Left ventricle myocardium inferior (tissue), 1 donor: ENCODE measurements at places on chromosomes 3 and 15.

- no peak for DNase-seq
Observed at GRCh38 chr15:68909601-68910100, 20.7 kb upstream of the SPESP1 start.

- peak; percentile 53 for DNase-seq
Observed at GRCh38 chr15:70323111-70323851, 225.6 kb upstream of the TLE3 start.

DNA sequence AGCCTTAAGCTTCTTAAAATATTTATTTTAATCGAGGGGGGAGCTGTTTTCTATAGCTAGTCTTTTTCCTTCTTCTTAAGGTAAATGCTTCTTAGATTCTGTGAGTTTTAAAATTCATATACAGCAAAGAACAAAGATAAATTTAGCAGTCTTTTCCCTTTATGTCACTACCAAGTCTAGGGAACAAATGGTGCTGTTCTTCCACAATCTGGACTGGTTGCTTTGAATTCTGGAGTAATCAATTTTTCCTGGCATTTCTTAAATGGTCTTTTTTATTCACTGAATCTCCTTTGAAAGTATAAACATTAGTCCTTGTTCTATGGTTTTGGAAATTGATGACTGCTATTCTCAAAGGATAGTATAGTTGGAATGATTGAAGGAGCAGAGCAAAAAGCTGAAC lies 82.8 kb downstream of the CHL1 start:
- no peak for DNase-seq

- DNase-seq = no peak
Observed at GRCh38 chr3:49359623-49360022, 1.5 kb upstream of the GPX1 start.

DNA sequence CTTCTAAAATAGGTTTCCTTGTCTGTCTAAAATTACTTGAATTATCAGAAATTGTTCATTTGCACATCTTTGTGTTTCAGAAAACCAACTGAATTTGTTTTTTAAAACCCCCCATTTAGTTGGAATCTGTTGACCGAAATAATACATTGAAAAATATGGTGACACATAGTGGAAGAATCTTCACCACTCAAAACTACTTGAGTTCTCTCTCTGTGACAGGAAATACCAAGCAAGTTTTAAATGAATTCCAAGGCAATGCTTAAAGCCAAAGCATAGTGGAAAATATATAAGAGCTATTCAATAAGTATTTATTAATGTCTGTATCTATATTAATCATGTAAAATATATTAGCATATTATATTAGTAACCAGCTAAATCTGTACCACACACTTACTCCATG lies 224.9 kb upstream of the COL8A1 start:
- no peak for DNase-seq

DNA sequence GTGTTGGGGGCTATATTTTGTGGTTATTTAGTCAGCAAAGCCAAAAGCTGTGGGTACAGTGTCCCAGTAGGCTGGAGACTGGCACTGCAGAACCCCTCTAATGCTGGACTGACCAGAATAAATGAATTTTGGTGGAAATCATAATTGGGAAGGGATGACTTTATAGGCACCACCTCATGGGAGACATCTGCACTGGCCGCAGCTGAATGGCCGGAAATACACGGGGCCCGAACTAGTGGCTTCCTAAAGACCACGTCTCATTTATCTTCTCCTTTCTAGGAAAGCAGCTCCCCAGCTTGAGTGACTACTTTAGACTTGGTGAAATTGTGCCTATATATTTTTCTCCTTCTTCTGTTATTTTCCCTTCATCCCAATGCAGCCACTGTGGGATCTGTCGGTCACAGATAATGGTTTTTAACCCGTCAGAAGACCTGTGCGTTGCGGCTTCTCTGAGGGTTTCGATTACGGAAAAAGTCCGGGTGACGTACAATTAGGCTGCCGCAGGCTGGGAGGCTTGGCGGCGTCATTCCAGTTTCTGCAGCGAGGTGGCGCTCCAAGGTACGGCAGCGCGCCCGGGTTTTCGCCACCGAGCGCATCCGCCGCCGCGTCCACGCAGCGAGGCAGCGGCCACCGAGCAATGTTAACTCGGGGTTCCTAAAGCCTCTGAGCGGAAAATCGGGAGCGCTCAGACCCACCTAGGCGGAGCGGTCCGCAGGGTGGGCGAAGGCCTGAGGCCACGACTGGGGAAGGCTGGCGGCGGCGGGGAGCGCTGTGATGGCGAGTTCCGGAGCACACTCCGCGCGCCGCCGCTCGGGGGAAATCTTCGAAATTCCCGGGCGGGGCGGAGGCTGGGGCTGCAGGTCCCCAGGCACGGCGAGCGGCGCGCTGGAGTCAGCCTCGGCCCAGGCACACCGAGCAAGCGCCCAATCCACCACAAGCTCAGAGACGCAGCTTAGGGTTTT lies 26.3 kb downstream of the NR2F2 start:
- peak; percentile 82 for DNase-seq

DNA sequence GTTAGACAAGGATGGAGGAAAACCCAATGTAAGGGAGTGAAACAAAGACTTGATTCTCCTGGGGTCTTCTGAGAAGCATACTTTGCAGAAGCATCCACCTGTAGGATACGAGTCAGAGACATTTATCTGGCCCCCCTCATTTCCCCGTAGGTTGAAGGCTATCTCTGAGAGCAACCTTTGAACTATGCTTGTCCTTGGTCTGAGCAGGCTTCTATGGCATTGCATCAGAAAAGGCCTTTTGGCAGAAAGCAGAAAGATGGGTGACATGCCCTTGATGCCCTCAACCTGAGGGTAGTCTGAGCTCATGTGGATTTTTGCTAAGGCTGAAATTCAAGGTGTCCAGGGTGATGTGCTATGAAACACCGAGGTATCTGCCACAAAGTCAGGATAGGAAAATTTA lies 131.6 kb upstream of the SGO1 start:
- no peak for DNase-seq

DNA sequence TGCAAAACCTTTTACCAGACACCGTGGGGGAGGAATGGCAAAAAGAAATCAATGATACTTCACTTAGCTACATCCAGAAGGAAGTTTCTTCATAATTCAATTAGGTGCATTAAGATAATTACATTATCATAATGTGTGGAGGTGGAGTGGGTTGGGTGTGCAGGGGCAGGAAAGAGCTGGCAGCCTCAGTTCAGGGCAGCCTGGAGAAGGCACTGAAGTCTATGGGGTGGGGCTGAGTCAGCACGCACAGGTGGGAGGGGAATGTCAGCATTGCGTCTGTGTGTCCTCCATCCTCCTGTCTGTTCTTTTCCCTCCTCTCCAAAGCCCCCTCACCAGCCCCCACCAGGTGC lies 278.8 kb downstream of the GABRG3 start:
- no peak for DNase-seq

- DNase-seq = no peak
Observed at GRCh38 chr3:167228135-167228534, 152.0 kb downstream of the ZBBX start.

DNA sequence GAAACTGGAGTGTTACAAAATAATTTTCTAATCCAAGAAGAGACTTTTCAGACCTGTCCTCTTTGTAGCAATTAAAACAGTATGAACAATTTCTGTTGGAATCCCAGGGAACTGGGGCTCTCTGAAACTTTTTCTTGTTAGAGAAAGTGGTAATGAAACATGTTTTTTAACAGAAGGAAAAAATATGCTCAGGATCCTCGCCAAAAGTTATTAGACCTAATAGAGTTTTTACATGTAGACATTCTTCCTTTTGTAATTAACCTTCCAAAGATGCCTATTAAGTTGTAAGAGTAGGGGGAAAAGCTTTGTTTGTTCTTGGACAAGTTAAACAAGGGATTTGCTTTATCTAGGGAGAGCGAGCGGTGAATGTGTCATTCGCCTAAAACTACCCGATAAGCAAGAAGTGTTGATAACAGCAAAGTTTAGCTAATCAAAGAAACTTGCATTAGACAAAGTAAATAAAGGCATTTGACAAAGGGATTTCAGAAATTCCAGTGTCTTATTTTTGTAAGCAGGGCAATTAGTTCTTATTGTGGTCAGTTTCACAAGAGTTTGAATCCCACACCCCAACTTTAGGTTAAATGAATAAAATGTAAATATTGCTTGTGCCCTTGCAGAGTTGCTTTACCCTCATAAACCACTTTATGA lies 2.3 kb downstream of the RARB start:
- no peak for DNase-seq

DNA sequence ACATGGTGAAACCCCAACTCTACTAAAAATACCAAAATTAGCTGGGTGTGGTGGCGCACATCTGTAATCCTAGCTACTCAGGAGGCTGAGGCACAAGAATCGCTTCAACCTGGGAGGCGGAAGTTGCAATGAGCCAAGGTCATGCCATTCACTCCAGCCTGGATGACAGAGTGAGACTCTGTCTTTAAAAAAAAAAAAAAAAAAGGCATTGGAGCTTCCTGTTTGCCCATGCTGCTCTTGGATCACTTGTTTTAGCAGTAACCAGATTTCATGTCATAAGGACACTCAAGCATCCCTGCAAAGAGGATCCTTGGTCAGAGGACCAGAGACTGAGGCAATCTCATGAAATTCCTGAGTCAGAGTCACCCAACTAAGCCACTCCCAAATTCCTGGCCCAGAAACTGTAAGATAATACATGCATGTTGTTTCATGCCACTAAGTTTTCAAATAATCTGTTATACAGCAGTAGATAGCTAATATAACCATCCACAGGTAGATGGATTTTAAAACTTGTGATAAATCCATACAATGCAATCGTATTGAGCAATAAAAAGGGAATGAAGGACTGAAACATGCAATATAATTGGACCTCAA lies 82.0 kb upstream of the XXYLT1 start:
- no peak for DNase-seq

DNA sequence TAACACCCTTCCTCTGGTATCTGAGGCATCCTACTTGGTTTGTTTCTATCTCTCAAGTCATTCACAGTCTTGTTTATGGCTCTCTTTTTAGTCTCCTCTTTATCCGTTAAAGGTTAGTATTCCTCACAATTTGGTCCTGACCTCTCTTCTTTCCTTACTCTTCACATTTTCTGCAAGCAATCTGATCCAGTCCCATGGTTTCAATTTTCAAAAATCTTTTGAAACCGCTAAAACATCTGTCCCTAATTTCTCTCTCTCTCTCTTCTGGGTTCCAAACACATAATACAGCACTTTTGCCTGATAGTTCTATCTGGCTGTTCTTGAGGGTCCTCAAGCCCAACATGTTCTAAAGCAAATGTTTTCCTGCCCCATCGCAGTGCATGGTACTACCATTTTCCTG lies 149.0 kb downstream of the SERPINI1 start:
- no peak for DNase-seq

DNA sequence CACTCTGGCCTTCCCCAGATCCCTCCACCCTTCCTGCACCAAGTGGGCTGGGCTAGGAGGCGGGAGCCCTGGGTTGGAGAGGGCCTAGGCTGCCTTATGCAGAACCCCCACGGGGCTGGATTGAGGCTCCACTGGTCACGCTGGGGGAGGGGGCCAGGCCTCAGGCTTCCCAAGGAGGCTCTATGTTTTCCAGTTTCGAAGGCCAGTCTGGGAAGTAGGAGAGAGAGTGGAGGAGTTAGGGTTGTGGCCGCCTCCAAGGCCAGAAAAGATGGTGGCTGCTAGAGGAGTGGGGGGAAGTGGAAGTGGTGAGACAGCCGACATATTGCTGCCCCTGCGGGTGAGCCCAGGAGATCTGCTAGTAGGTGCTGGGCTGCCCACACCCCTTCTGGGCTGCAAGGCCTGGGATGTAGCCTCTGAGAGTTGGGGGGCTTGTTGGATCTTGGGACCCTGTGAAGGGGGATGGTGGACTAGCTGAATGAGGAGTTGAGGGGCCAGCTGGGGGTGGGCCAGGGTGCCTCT lies 1.2 kb downstream of the GNAI2 start:
- no peak for DNase-seq

DNA sequence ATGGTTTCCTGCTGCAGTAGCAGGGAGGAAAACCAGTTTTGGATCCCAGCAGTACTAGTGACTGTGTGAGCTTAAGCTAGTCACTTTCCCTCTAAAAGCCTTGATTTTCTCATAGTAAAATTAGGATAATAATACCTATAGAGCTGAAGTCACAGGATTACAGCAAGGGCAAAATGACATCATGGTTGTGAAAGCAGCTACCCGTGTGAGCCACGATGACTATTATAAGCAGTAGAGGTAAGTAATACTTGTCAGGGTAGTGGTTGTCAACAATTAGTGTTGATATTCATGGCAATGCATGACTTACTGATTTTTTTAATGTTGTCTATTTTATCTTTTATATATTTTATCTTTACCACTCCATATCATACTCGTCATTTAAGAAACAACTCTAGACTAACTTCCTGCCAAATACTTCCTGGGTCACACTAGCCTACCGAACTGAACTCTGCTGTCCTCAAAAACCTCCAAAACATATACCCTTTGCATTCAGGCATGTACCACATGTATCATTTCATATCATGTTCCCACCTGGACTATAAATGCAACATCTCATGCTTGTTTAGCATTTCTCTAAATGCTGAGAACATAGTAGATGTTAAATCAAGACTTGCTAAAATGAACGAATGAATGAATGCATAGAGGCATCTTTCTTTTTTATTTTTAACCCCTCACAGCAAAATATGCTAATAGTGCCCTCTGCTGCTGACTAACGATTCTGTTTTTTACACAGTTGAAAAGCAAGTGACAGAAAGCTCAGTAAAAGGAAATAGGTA lies 172.6 kb downstream of the P3H2 start:
- no peak for DNase-seq

DNA sequence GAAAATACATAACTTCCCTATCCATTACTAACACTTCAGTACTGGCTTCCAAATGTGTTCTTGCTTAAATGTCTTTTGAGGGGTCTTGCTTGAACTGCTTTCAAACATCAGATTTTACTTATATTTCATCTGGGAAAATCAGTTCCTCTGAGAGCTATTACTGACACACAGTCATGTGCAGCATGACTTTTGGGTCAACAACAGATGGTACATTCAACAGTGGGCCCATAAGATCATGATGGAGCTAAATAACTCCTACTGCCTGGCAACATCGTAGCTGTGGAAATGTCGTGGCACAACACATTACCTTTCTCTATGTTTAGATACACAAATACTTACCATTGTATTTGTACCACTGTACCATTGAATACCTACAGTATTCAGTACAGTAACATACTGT lies 43.8 kb downstream of the WWTR1 start:
- no peak for DNase-seq
